ENCODE measurements at places on chromosomes 6 and 20.

DNA sequence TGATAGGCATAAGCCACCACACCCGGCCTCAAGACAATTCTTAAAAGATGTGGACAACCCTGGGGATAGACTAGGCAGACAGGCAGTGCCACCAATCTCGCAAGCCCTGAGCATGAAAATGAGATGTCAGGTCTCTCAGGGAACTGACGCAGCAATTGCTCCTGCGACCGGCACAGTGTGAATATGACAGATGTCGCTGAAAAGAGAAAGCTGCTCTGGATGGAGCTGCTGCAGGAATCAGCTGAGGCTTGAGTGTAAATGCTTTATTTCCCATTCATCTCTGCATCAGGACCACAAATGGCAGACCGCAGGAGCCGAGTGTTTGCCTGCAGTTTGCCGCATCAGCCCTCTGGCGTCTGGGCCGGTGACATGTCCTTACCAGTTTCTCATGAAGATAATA is 68.4 kb downstream of the TFAP2C start:
- DNase-seq: no peak

DNA sequence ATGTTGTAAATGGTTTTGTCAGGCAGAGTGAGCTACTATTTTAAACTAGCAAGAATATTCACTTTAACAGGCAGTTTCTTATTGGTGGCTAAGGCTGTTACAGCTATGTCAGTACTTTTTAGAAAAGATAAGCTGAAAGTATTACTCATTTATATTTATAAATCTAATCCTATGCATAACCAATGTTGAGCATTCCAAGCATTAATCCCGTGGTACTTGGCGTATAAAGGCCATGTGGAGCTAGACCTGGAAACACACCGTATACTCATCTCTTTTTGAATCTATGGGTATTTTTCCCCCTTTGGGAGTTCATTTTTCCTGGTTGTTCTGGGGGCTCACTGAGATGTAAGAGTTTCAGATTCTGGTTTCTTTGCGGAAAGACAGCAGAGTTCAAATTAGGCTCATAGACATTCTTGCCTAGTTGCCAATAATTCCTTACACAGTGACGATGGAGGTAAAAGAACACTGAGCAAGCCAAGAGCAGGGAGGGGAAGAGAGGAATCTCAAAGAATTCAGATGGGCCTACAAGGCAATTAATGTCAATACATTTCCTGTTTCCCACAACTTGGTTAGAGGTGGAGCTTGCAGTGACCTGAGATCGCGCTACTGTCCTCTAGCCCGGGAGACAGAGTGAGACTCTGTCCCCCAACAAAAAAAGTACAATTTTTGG is 211.5 kb downstream of the SOX4 start:
- DNase-seq: no peak

DNA sequence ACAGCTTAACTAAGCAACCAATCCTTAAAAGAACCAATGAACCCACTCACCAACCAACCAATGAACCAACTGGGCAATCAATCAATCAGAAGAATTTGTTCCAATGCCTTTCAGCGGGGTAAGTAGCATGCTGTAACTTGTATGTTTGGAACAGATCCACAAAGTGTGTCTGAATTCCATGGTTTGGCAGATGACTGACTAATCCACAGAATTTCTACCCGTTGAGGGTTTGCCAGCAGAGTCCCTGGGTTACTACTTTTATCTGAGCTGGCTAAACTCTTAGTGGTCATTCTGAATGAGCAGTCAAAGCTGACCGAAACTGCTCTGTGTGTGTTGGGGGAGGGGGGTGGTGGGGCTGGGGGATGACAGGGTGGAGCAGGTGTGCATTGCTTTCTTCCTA is 125.0 kb upstream of the JAG1 start:
- DNase-seq: no peak

DNA sequence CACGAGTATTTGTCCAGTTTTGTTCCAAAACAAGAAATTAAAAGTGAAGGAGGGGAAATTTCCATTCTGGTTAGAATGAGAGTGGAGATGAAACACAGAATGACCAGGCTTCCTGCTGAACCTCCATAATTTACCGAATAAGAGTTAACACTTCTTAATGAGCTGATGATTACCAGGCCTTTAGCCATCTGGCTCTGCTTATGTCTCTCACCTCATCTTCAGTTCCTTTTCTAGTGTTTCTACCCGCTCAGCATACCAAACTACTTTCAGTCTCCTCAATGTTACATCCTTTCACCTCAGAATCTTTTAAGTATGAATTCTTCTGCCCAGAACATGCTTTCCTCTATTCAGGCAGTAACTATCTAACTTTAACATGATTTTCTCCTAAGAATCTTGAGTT is 209.0 kb upstream of the RSPO3 start:
- no peak for DNase-seq

Data from glomerular endothelial cell (primary cell).